Sigmoid colon (tissue), 7 donors: ENCODE measurements at places on chromosomes 1 and 21. TPM values are rescaled to one million over a fixed set of nuclear protein-coding genes. Genes with fewer than 3 reads are reported as not detected.

Gene CFHR3
- total RNA-seq: not detected

Gene FCGR1A
- total RNA-seq: 3.5 TPM

- H3K27me3 ChIP-seq: no peaks in the 10 kb centered on the region
- no peak overlapping the region for H3K4me3 ChIP-seq
- no peak for DNase-seq
- no peak overlapping the region for H3K27ac ChIP-seq
These were observed 70.4 kb upstream of the TARDBP start for GRCh38 chr1:10941891-10942541.

DNA sequence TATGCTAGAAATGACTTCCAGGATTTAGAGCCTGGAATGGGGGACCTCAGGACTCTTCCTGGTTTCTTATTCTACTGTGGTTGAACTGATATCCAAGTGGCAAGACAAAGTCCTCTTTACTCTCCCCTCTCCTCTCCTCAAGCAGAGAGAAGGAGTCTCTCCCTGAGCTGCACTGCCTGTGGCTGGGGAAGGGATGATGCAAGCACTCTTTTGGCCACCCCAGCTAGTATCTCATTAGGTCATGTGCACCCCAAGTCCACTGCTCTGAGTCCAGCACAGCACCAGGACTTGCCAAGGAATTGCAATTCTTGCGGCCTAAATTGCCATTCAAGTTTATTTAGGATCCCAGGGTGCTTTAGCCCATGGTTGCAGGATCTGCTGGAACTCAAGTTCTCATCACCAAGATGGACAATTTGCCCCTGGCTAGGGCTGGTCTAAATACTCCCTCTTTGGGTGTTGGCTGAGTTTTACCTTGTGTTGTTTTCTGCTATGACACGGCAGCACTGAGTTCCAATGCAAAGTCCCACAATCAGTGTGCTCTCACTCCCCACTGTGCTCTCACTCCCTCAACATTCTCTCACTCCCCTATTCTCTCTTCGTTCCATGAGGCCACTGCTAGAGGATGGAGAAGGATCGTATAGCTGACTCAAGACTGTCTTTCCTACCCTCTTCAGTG, 172.2 kb downstream of the TM2D1 start:
- no peak overlapping the region for H3K4me3 ChIP-seq
- DNase-seq: no peak
- no peak overlapping the region for H3K27ac ChIP-seq
- H3K4me1 ChIP-seq: no peaks in the 10 kb centered on the region
- H3K36me3 ChIP-seq: no peaks in the 10 kb centered on the region
- H3K27me3 ChIP-seq: no peaks in the 10 kb centered on the region

- H3K27ac ChIP-seq: no peak overlapping the region
- no peak overlapping the region for H3K4me3 ChIP-seq
- peaks cover 16% of the 10 kb centered on the region for H3K4me1 ChIP-seq
- no peaks in the 10 kb centered on the region for H3K27me3 ChIP-seq
These were observed 7.5 kb upstream of the PSEN2 start for GRCh38 chr1:226862890-226863289.

DNA sequence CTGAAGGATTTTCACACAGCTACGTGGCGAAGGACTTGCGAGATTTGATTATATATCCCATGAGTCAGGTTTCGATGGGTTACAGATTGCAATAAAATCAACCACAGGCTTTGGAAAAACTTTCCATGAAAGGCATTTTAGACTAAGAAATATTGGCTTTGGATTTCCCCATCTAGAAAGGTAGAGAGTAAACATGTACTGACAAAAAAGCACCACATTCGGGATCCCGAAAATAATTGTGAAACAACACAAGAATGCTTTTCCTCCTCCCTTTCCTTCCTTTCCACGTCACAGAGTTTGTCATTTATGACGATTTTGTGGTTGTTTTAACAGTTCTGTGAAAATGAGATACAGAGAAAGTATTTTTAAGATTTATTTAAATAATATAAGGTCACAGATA, 38.5 kb downstream of the TGFB2 start:
- peaks cover 41% of the 10 kb centered on the region for H3K4me1 ChIP-seq
- H3K27ac ChIP-seq: no peak overlapping the region
- no peaks in the 10 kb centered on the region for H3K27me3 ChIP-seq
- no peak overlapping the region for H3K4me3 ChIP-seq
